ENCODE measurements at places on chromosomes 12 and 14.

- no peak for DNase-seq
These were observed 226.8 kb upstream of the HMGA2 start for GRCh38 chr12:65597527-65597926.

DNA sequence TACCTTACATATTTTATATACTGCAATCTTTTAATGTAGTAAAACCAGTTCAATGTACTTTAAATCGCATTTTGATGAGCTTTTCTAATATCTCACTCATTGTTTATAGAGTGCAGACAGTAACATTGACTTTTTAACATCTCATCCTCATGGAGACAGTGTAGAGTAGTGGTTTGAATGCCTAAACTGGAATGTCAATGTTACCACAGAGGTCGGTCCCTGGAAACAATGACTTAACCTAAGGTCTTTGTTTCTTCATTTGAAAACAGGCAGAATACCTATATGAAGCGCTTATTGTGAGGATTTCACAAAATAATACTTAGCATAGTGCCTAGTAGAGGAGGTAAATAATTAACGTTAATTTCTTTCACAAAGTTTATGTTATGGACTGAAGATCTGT is 5.0 kb downstream of the CDK17 start:
- DNase-seq, result peak; percentile 36

DNA sequence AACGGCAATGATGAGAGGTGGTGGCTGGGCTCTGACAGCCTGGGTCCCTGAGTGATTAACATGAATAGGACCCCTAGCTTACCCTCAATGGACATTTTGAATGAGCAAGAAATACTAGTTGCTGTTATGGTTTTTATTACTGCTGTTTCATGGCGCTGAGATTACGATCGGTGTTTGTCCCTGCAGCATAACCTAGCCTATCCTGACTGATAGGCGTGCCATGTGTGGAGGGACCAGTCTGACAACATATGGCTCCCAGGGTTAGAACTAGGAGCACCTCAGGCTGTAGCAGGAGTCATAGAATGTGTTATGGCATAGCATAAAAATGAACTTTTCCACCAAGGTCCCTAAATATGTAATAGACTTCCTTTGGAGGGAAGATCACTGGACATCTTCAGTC is 137.5 kb upstream of the HIF1A start:
- no peak for DNase-seq

GRCh38 chr12:124756760-124757159 is 106.9 kb downstream of the SCARB1 start:
- DNase-seq, result no peak

GRCh38 chr14:65042731-65043372 is 56.2 kb downstream of the FNTB start:
- no peak for DNase-seq

- DNase-seq, result no peak
These were observed 98.7 kb downstream of the INSM2 start for GRCh38 chr14:35632676-35633075.

DNA sequence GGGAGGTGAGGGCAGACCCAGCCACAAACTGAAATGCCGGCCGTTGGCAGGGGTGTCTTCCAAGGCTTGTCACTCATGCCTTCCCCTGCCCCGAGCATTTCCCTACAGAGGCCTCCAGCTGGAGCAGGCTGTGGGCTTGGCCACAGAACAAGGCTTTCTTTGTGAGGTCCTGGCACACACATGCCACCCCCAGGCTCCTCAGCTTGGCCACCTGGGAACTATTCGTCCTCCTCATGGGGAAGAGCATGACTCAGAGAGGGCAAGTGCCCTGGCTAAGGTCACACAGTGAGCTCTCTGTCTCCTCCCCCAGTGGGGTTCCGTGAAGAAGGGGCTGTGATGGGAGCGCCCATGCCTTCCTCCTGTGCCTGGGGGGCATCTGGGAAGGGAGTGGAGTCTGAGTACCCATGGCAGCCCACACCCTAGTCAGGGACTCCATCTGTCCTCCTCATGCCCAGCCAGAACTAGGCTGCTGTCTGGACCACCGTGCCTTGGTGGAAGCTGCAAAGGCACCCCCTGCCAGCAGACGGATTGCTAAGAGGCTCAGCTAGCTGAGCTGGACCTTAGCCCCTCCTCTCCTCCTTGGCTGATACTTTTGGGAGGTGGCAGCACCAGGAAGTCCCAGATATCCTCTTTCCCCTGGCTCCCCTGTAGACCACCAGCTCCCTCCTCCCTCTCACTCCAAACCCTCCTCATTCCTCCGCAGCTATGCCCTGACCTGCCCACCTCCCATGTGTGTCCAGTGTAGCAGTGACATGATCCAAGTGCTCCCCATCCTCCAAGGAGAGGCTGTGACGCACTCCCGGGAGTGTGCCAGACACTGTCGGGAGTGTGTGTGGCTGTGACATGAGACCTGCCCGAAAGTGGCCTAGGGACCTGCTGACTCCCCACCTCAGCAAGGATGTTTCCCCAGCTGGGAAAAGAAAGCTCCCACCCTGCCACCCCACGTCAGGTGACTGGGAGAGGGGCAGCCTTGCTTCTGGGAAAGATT is 21.4 kb downstream of the ABCB9 start:
- peak; percentile 83 for DNase-seq

- no peak for DNase-seq
These were observed 34.2 kb upstream of the LRP1-AS start for GRCh38 chr12:57181561-57182155.

- no peak for DNase-seq
These were observed 803 bp downstream of the NOP9 start for GRCh38 chr14:24300326-24300980.

DNA sequence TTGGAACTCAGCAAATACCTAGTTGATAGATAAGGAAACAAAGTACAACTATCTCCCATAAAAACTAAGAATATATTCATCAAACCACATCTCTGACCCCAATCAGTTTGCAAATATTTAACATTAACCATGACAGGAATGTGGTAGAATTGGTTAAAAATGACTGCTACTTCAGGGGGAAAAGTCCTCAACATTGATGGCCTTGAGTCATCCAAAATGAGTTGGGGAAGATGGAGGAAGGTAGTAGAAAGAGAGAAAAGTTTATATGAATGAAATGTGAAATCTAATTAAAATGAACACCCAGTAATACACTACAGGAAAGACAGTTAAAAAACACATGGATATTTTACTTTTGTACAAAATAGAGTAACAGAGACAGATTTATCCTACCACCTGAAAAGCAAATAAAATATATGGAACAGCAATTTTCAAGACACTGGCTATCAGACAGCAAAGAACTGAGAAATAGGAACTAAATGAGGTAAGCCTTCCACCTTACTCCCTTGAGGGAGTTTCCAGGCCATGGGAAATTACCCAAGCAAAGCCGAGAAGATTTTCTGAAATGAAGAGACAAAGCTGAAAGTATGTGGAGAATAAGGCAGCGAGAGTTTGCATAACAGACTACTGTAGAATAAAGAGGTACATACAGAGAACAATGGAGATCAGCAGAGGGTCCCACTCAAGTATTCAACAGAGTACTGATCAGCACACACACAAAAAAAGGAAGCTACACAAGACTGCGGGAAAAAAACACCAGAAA is 49.6 kb downstream of the TC2N start:
- peak; percentile 14 for DNase-seq

DNA sequence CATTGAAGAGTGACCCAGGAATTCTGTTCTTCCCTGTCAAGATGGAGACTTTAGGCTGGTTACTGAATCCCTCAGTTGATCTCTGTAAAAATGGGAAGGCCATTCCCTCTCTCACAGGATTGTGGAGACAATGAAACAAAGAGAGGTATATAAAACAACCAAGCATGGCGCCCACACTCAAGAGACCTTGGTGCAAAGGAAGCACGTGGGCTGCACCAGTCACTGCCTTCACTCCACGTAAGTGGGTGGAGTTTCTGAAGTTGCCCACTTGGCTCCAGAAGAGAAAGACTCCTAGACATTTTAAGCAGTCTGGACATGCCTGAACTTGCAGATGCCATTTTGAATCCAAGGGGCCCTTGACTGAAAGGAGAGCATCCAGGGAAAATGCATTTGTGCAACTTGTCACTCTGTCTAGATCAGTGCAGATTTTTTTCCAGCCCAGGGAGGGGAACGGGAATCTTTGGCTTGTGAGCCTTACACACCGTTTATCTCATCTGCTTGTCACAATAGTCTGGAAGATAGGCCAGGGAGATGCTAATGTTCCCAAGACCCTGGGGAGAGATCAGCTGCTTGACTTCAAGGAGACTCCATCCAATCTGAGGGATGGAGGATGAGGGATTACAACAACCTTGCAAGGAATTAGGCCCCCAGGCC is 96.9 kb upstream of the TBX3 start:
- DNase-seq, result no peak

DNA sequence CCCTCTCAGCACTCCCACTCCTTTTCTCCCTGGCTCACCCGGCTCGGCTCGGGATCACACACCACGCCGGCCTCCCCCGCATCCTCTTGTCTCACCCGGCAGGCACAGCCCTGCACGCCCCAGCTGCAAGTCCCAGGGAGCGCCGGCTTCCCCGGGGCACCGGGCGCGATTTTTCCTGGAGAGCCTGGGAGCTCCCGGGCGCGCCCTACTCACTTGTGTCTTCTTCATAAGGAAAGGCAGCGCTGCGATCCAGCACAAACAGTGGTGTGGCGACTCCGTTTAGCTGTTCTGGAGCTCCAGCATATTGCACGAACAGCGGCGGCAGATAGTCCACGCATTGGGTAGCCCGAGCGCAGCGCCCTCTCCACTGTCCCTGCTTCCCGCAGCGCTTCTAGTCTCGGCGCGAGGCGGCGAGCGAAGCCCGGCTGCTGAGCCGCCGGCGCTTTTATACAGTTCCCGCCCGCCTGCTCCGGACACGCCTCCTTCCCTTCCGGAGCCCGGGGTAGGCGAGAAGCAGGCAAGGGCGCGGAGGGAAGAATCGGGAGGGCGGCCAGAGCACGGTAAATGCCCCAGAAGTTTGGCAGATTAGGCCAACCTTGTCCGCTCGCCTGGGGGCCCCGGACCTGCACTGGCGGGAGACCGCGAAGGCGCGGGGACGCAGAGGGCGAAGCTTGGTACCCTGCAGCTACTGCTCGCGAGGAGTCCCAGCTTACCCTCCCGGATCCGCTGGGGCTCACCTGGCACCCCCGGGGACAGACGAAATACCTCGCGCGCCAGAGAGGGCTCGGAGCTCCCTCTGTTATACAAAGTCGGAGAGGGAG is at the start of gene KITLG:
Gene KITLG, minus strand, starts transcription at position 421 of the 821 bp plus-strand sequence. Its CDS starts 193 bp downstream, at position 228.
- peak; percentile 56 for DNase-seq

DNA sequence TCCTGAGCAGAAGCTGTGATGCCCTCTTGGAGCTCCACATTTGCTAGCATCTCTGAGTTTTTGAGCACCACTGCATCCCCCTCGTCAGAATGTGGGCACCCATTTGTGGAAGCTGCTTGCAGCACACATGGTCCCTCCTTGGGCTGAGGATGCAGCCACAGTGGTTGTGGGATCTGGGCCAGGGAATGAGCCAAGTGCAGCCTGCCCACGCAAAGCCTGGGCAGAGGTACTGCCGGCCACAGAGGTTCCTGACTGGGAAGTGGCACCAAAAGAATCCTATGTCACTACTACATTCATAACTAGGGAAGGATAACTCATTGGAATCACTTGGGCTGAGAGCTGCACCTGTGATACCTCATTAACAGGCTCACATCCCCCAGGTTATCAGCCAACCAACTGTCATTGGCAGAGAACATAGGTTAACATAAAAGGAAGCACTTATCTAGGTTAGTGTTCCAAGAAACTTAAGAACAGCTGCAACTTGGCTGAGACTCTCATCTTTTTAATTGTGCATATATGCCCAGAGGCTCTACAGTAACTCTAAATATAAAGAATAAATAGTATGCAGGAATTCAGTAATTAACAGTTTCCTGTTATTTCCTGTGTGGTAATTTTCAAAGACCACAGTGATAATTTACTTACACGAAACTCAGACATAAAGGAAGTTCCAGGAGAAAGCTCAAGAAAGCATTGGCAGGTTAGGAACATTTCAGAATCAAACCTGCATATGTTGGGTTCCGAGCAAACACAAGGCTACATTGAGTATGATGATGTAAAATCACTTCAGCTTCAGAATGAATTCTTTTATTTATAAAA is 145.3 kb downstream of the BCAT1 start:
- no peak for DNase-seq

DNA sequence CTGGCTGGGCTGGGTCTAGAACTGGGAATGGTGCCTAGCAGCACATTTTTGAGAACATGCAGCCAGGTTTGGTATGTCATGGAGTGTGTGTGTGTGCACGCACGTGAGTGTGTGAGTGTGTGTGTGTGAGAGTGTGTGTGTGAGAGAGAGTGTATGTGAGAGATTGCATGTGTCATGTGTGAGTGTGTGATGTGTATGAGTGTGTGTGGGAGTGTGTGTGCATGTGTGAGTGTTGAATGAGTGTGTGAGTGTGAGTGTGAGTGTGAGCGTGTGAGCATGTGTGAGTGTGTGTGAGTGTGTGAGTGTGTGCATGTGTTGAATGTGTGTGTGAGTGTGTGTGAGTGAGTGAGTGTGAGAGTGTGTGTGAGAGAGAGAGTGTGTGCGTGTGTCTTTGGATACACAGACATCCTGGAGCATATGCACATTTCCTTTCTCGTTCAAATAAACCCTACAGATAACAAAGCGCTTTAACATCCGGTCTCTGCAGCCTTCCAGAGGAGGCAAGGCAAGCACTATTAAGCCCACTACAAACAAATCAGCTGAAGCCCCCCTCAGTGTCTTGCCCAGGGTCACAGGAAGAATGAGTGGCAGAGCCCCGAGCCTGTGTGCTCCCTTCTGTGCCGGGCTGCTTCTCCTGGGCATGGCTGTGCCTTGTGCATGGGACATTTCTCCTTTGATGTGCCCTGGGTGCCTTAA is 108.7 kb upstream of the ETV6 start:
- no peak for DNase-seq

DNA sequence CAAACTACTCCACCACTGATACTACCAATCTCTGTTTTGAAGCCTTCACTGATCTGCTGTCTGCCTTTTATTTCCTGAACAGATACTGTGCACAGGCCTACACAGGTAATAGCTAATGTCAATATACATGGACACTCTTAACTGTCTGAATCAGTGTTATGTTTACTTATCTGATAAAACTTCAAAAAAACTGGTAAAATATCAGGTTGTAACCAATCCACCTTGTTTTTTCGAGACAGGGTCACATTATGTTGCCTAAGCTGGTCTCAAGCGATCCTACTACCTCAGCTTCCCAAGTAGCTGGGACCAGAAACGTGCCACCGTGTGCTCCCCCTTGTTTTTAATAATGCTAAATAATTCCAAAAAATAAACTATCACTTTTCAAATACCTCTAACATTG is 43.5 kb downstream of the HECTD1 start:
- no peak for DNase-seq

GRCh38 chr12:38823314-38823713 is 82.1 kb downstream of the CPNE8 start:
- DNase-seq, result no peak

DNA sequence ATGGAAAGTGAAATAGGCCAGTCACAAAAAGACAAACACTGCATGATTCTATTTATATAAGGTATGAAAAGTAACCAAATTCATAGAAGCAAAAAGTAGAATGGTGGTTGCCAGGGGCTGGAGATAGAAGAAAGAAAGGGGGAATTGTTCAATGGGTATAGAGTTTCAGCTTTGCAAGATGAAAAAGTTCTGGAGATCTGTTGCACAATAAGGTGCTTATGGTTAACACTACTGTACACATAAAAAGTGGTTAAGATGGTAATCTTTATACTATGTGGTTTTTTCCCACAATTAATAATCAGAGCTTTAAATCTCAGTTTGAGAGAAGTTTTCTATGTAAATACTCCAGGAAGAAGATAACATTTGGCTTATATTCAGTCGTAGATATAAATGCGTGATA is 73.4 kb downstream of the SLC38A4 start:
- DNase-seq, result peak; percentile 13

- no peak for DNase-seq
These were observed 90.3 kb downstream of the ATP2B1 start for GRCh38 chr12:89618113-89618862.

Measured in renal cortical epithelial cell (primary cell).